ENCODE measurements at places on chromosomes 7 and 10.

- DNase-seq, result no peak
Observed at GRCh38 chr10:73838827-73839226, 27.4 kb upstream of the NDST2 start.

DNA sequence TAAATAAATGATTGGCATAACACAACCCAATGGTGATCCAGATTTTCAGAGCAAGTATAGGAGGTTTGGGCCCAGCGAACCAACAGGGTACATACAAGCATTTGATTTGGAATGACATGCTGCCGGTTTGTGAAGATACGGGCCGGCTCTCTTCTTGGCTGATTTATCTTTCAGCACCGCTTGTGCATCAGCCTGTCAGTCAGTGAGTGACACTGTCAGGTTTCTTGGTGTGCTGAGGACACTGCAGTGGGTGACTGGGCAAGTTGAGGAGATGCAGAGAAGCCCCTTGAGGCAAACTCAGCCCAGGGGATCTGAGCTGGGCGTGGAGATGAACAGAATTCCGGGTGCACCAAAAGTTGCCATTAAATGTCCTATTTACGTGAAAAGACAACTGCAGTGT is 194.5 kb downstream of the SNX10 start:
- no peak for DNase-seq

GRCh38 chr7:51158742-51159445 is 157.7 kb downstream of the COBL start:
- no peak for DNase-seq

- DNase-seq, result no peak
Observed at GRCh38 chr7:113610572-113610971, 308.2 kb downstream of the PPP1R3A start.

- DNase-seq, result no peak
Observed at GRCh38 chr10:66940965-66941364, 15.1 kb downstream of the LRRTM3 start.

DNA sequence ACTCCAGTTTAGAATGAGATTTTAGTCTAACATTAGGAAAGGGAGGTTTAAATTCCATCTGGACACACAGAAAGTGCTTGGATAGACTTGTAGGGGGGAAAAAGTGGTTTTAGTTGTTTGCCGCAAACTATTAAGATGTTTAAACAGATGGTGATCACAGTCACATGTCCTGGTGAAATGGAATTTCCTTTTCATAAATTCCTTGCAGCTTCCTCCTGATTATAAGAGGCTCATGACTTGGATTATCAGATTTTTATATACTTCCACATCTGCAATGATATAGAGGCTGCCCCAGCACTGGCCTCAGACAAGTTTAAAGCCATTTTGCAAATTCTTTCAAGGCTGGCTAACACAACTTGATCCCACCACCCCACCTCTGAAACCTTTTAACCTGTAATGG is 106.4 kb upstream of the ARMC3 start:
- DNase-seq, result no peak

GRCh38 chr7:76057813-76058145 is 9.9 kb downstream of the MDH2 start:
- no peak for DNase-seq

GRCh38 chr10:48634198-48634983 is 29.5 kb upstream of the ARHGAP22 start:
- peak; percentile 86 for DNase-seq

GRCh38 chr10:76185471-76186301 is 754.3 kb downstream of the LRMDA start:
- DNase-seq, result no peak

DNA sequence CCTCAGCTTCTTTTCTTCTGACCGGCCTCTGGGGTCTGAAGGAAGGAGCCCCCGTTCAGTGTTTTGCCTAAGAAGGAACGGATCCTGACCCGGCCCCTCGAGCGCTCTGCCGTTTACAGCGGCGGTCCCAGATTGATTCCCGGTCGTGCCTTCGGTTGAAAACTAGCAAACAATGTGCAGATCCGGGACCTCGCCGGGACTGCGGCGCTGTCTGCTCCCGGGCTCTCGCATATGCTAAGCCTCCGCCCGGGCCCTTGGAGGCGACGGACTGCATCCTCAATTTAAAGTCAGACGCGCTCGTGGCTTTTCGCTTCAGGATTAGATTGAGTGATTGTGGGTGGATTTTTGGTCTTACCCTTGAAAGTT is 559 bp downstream of the DBF4 start:
- DNase-seq, result peak; percentile 57

DNA sequence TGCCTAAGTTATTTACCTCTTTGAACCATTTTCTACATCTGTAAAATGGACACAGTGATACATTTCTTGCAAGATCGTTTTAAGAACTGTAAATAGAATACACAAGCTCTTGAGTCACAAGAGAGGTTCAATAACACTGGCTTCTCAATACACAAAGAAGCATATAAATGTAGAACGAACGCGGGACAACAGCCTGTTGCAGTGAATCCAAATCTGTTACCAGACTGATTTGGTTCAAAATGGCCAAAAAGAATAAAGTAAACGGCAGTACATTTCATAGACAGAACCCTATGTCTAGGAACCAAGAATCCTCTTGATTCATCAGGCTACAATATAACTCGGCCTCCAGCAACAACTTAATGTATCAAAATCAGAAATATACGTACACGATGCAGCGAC is 701 bp downstream of the MTPAP start:
- DNase-seq, result no peak

DNA sequence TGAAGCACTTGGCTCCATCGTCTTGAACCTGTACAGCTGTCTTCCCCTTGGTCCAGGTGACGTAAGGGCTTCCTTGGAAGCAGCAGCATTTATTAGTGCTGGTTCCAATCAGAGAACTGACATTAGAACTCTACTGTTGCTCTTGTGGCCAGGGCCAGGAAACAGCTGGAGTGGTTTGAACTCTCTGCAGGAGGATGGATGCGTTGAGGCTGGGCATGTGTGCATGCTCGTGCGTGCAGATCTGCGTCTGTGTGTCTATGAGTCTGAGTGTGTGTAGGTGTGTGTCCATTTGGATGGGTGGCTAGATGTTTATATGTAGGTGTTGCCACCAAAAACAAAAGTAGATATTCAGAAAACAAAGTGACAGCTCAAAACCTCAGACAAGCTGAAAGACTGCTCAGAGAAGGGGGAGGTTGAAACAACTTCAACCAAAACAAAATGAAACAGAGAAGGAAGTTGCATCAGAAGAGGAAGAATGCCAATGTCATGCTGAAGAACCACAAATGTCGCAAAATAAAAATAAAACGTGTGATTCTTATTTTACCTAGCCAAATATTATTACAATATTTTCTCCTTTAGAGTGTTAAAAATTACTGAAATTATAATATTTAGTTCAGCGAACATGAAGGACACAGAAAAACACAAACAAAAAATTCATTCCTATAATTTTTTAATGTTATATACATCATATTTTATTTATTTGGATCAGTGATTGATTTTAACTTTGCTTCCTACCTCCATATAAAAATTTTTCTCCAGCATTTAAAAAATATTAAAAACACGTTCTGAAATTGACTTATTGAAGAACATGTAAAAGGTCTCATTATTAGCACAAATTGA is 96.1 kb upstream of the MKLN1 start:
- DNase-seq, result peak; percentile 67

DNA sequence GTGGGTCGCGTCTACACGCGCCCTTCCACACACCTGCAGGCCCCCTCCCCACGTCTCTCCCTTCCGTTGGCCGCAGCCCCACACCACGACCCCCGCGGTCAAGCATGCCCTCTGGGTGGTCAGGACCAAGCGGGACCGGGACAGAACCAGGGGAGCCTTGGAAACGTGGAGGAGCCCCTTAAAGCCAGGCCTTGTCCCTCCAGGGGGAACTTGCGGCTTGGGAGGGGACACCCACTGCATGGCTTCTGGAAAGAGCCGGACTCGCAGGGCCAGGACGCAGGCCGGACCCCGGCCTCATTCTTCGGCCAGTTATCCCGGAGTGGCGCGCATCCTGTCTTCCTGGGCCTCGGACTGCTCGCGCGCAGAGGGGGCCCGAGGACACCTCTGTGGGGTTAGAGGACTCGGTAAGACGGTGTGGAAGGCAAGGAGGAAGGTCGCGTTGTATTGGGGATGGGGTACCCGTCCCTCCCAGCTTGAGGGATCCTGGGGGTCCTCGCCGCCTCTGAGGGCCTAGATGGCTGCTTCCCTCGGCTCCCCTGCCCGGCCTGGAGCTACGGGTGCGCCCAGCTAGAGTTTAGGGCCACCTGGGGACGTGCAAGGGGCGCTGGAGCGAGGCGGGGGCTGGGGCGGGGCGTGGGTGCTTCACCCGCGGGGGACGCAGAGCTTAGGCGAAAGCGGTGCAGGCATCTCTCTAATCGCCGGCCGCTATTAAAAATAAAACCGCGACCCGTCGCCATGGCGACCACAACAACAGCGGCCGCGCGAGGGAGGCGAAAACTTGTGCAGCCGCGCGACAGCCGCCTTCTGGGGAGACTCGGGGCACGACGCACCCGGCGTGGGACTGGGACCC is 1.8 kb upstream of the PDGFA start:
- peak; percentile 52 for DNase-seq

DNA sequence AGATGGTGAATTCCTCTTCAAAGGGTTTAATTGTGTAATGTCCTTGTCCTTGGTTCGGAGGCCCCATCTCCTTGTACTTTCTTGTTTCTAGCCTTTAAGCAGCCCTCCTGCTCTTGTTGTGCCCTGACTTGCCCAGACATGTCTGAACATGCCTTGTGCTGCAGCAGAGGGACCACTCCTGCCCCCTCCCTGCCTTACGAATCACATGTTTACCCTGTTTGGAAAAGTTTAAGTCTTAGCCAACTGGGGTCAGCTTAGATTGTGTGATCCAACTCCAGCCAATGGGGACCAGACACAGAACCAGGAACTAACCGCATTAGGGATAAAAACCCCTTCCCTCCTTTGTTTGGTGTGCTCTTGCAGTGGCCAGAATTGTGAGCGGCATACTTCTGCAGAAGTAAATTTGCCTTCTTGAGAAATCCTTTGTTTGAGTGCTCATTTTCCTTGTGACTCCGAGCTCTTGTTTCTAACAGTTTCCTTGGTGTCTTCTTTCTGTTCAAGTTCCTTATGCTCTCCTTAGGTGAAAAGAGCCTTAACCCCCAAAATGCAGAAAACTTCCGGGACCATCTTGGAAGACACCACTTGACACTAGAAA is 29.4 kb downstream of the CLRN3 start:
- DNase-seq, result no peak
